Memory B cell (primary cell): ENCODE measurements at places on chromosomes 1 and 21.

DNA sequence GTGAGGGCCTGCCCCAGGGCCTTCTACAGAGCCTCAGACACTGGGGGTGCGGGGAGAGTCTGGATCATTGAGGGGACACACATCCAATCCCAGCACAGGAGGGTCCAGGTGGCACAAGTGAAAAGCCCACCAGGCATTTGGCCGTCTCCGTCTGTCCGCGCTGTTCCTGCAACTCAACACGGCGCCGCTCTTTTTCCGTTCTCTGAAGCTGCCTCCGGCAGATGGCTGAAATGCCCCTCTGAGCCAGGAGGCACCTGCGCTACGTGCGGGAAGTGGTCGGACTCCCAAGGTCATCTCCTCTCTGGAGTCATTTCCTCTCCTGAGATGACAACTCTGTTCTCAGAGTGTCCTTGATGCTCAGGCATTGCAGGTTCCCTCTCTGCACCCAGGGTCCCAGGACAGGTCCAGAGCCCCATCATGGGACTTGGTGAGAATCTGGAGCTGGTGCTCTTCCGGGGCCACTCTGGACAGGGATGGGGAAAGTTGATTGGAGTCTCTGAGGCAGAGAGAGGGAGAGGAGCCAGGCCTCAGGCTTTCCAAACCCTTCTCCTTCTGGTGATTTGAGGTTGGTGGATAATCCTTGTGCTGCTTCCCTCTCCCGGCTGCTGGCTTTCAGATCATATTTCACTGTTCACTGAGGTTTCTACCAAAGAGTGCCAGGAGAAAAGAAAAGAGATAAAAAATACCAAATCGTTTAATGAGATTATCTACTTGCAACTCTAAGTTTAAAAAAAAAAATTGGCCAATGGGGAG, 14.0 kb upstream of the MIXL1 start:
- no peak for DNase-seq

DNA sequence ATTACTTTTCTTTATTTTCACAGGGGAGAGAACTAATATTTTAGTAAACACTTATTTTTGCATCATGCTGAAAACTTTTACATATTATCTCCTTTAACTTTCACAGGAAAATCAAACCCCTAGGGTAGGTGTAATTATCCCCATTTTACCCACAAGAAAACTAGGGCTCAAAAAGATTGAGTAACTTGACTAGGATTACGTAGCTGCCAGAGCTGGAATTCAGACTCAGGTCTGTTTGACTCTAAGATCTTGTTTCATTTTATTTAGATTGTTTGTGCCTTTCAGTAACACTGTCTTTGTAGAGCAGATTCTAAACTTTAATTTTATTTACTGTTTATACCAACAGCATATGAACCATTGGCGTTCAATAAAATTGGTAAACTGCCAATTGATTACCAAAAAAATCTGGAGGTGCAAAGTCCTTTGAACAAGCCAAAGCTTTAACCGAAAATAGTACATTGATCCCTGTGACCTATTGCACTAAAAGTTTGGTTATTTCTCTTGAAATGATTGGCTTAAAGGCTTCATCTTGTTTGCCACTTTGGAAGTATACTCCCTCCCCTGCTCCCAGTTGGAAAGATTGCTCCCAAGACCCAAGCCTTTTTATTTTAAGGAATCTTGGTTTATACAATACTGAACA, 71.0 kb upstream of the WDR26 start:
- no peak for DNase-seq

GRCh38 chr1:24984800-24985522, 54.9 kb upstream of the RUNX3 start:
- no peak for DNase-seq

- no peak for DNase-seq
These were observed 6.0 kb downstream of the FOXO6 start for GRCh38 chr1:41367288-41367642.

GRCh38 chr1:202215472-202216130, 22.0 kb downstream of the LGR6 start:
- DNase-seq: no peak

DNA sequence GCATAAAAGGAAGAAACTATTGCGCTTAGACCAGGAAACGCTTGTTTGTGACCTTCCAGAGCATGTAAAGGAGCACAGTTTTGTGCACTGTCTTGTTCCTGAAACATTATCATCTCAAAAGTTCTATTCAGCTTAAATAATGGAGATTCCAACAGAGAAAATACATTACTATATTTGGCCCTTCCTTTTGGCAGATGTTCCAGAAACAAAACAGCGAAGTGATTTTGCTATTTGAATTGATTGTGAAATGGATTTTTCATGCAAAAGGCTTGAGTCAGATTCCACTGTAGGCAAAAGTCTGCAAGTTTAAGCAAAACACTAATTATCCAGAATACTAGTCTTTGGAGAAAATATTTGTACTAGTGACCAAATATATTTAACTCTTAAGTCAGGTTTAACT, 80.3 kb upstream of the PTBP2 start:
- no peak for DNase-seq

DNA sequence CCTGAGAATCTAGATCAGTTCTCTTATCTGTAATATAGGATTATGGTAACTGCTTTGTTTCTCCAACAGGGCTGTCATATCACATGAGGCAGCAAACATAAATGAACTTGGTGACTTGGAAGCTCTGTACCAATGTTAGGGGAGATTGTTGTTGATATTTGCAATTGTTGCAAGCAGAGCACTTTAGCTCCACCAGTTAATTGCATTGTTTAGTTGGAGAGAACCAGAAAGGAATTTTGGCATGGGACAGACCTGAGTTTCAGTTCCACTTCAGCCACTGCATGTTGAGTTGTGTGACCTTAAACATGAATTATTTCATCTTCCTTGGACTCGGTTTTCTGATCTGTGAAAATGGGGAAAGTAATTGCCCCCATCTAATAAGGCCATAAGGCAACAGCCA, 142.3 kb upstream of the JUN start:
- no peak for DNase-seq

DNA sequence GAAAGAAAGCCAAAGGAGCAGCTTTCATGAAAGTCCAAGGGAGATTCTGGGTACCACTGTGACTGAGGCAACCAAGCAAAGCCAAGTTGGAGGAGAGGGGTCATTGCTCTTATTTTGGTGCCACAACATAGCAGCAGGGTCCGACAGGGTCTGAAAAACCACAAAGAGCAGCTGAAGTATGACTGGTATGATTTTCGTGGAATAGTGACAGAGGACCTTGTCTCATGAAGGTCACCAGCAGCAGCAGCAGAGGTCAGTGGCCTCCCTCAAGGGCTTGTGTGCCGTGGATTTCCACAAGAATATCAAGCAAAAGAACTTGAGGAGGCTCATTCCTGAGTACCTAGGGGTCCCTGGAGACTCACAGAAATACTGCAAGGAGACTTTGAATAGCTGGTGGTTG, 160.9 kb upstream of the SYT6 start:
- no peak for DNase-seq

DNA sequence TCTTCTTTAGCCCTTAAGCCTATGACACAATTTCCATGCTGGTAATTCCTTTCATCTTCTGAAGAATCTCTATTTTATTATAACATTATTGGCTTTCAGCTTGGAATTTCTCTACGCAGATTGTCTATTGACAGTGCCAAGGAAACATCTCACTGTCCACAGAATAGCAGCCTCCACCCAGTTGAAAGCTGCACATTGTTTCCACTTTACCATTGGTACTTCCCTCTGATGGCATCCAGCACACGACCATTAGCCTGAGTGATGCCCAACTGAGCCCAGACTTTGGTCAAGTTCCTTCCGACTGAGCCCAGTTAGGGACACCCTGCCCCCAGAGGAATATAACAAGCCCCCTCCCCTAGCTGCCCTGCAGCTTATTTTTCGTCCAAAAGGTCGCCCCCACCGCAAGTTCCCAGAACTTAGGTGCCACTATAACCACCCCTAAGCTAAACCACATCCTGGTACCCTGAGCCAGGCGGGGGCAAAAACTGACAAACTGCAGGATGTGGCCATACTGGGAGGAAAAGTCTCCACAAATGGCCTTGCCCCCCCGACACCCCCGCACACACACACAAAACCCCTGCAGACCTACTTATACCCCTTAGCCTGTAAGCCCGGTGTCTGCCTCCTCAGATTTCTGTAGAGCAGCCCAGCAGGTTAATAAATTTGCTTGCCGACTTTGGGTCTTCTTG, 13.2 kb downstream of the GBP5 start:
- DNase-seq: no peak
